ENCODE measurements at places on chromosomes 4 and X.

DNA sequence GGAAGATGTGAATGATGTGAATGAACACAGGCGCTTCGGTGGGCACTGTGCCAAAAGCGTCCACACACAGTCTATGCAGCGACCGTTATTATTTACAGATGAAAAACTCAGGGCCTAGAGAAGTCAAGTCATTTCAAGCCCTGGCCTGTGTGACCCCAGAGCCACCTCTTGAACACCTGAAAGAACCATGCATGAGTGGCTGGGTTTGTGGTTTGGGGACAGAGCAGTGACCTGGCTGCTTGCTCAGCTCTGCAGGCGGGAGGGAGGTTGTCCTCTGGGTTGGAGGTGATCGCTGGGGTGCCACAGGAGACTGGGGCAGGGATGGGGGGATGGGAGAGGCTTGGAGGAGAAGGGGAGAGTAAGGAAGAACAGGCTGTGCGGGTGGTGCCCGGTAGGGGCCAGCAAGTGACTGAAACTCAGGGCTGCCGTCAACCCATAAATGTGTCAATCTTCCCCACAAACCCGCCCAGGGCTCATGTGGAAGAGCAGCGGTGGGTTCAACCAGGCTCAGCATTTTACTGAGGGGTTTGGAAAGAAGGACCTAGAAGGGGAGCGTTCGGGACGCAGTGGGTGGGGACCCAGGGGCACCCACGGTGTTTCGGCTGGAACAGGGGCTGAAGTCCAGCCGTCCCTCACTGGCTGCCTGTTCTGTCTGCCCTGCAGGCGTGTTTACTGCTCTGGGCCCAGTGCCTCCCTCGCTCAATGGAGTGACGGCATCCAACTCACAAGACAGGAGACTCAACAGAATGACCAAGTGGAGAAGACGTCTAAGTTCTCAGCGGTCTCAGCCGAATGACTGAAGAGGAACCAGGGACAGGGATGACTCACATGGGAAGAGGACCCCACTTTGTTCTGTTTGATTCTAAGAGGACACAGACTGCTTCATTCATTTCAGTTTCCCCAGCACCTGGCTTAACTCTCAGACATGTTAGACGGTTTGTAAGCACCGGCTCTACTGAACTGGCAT is 167.8 kb downstream of the AFAP1 start:
- DNase-seq: no peak

GRCh38 chr4:76449362-76449767 is 14.3 kb downstream of the SHROOM3 start:
- DNase-seq: no peak

DNA sequence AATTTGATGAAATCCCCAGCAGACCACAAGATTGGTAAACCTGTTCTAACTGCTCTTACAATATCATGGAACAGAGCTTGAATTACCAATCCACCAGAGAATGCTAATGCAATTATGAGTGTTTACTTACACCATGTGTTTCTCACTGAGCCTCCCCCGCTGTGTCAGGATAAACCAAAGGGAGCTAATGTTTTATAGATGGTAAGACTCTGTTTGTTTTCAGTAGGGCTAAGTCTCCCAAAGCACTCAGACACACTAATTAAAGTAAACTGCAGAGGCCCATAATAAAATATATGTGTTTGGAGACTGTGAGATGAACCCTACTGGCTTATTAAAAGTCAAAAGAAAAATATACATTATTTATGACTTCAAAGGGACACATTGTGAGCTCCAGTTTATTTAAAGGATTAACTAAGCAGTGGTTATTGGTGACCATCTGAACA is 261.7 kb upstream of the FAM241A start:
- DNase-seq: no peak

GRCh38 chr4:129062580-129062979 is 30.8 kb downstream of the SCLT1 start:
- DNase-seq: no peak

- DNase-seq: no peak
Measured at GRCh38 chr4:1496116-1496642, 89.9 kb upstream of the NKX1-1 start.

DNA sequence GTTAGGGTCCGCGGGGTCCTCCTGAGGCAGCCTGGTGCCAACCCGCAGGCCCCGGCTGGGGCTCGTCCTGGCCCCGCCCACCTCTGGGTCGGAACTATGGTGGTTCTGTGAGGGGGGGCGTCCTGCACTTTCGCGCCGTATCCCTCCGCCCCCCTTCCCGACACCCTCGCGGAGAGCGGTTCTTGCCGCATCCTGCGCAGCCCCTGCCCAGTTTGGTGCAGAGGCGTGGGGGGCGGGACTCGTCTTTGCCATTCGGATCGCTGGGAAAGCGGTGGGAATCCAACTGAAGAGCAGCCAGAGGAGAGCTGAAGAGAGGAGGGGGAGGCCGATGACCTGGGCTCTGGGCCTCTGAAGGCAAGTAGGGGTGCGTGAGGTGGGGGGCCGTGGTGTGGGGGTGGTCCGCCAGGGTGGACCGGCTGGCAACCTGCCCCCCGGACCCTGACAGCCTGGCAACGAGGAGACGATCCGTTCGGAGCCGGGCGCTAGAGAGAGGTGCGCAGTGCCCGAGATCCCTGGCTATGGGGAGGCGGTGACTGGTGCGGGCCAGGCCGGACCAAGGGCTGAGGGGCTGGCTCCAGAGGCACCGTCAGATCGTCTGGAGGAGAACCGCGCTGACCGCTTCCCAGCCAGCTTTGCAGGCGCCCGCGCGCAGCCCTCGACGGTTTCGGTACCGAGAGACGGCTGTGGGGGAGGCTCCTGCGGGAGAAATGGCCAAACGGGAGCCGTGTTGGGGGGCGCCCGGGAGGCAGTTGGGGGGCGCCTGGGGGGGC is at the start of gene GPRASP1:
GPRASP1 (plus strand) TSS at position 242 of the 770 bp plus-strand sequence. CDS start 2,431 bp downstream, outside the sequence.
- peak; percentile 60 for DNase-seq

GRCh38 chrX:146881521-146881920 is 67.0 kb upstream of the CXorf51A start:
- DNase-seq: no peak

- no peak for DNase-seq
Measured at GRCh38 chrX:119604766-119605463, 1.3 kb downstream of the NKRF start.

DNA sequence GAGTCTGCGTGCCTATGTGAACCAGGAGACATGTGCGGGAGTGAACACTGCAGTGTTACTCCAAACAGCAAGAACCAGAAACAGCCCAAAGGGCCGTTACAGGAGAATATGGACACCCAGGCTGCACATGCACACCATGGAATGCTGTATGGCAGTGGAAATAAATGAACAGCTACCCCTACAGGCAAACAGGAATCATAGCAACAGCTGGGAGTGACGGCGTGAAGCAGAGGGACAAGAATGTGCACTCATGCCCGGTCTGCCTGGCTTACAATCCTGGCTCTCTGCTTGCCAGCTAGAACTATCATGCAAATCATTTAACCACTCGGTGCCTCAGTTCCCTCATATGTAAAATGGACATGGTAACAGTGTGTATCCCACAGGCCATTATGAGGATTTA is 16.6 kb downstream of the GPKOW start:
- DNase-seq: no peak

- DNase-seq: no peak
Measured at GRCh38 chr4:62288808-62289541, 1088.8 kb downstream of the ADGRL3 start.
